ENCODE measurements at places on chromosomes 11 and 22.

GRCh38 chr11:88474655-88475054 is 137.1 kb upstream of the CTSC start:
- no peak for DNase-seq

DNA sequence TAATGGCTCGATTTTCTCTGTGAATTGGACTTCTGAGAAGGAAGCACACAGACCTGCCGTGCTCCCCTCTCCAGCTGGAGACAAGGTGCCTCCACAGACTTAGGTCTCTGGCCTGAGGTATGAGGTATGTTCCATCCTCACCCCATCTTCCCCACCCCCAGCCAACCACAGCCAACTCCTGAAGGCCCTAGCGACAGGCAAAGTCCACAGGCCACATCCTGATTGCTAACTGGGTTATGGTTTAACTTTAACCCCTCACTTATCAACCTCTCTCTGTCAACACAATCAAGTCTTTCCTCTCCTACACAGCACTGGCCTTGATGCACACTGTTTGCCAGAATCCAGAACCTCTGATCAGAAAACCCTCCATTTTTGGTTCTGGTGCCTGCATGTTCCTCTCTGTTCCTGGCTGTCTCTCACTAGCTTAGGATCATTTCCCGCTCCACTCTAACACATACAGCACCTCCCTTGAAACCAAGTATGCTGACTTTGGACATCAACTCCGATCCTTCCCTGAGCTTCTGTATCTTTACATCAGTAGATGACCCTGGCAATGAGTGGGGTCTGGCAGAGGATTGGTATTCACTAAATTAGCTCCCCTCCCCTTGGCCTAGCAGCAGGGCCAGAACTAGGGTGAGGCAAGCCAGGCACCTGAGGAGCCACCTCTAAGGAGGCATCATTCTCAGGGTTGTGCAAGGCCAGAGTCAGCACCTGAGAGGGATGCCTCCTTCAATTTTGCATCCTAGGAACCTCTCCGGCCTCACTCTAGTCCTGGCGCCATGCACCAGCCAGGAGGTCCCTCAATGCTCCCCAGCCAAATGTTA is 22.0 kb downstream of the JAML start:
- DNase-seq = no peak

- DNase-seq = no peak
These were observed 304.5 kb upstream of the B3GAT1 start for GRCh38 chr11:134716582-134716981.

DNA sequence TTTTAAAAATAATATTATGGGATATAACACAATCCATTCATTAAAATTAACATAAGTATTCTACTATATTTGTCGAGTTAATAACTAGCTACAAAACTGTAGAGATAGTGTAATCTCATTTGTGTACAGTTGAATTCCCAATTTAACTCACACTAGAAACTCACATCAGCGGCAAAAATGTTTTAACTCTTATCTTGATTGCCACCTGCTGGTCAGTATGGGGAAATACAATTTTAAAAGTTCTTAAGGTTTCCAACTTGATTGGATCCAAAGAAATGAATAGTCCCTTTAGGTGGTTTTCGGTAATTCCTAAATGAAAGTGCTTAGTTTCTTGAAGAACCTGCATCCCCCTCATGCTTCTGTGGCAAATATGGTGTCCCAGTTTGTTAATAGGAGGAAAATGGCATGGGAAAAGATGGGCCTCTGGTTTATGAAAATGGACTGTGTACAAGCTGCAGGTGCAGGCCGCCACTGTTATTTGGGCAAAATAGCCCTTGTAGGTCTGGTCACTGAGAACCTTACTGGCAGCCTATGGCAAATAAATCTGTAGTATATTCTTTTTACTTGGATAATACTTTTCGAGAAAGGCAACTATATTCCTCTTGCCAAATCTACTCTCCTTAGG is 33.7 kb upstream of the SLC17A6 start:
- DNase-seq = peak; percentile 21

DNA sequence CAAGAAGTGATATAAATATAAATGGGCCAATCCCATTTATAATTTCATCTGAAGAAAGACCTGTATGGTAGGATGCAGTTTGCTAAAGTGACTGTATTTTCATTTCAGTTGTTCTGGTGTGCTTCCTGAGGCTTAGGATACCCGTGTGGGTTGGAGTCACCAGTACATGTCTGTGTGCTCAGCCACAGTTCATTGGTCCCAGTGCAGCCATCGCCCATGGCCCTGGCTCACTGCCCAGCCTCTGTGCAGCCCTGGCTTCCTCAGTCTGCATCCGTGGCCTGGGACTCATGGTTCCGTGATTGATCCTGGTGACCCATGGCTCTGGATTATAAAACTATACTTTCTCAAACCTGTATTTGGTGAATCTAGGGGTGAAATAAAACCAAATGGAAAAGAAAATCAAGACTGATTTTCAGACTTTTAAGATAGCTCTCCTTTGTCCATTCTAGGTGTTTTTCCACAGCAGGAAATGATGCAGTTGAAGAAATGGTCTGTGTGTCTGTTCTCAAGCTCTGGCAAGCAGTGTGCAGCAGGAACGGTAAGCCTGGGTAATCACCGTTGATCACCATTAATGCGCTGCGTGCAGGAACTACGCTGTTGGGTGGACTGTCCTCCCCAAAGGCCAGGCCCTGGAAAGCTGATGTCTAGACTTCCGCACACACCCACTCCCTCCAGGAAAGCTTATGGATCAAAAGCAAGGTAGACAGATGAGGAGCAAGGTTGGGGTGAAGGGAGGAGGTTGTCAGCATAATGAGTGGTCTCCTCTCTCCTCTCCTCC is 27.2 kb downstream of the TTC12 start:
- no peak for DNase-seq

DNA sequence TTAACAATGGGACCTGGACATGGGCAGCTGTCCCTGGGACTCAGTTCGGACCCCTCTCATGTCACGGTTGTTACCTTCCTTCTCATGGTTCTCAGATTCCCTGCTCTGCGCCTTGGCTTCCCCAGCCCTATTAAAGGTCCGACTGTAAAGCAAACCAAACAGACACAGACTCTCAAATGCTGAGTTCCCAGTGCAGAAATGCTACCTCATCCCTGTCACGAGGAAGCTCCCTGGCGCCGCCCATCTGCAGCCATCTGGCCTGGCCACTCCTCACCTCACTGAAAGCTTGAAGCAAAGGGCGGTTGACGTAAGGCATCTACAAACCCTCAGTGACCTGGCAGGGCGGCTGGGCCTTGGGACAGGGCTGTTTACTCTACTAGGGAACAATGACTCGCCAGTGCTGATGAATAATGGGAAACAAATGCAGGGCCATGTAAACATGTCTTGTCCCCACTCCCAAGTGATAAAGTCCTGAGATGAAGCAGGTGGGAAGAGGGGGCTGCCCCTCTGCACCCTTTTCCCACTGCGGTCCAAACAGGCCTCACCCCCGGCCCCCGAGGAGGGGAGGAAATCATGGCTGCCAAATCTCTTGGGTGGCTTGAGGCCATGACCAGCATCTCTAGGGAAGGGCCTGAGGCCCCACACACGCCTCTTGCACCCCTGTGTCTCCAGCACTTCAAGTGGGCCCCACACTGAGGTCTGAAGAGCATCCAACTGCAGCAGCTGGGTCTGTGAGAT is 49.3 kb downstream of the SCUBE1 start:
- DNase-seq = peak; percentile 69

DNA sequence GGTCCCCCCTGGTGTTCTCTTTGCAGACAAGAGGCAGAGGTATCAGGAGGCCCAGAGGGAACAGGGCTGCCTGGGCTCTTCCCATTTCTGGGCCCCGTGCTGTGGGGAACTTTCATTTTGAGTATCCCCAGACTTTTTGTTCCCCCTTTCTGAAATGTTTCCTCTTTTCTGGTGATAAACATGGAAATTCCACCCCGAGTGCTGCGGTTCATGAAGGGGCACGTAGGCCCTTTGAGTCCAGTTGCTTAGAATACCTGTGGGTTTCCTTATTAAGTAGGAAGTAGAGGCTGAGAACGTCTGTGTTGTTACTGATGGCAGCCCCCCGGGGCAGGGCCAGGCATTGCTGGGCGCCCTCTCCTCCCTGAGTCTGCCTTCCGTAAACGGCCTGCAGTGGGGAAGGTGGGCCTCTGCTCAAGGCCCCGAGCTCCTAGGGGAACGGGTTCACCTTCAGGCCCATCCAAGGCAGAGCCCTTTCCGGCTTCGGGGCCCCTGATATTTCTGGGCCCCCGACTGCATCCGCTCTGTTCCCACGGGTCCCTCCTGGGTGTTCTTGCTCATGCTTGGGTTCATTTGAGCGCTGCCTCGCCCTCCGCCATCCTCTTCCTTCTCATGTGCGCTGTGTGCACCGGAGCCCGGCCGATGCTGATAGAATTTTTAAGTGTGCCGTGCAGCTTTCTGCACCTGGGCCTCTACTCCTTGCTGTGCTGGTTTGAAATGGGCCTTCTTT is 12.0 kb downstream of the TBC1D22A start:
- DNase-seq = no peak

- DNase-seq = no peak
These were observed 31.6 kb upstream of the A4GALT start for GRCh38 chr22:42752230-42752746.

DNA sequence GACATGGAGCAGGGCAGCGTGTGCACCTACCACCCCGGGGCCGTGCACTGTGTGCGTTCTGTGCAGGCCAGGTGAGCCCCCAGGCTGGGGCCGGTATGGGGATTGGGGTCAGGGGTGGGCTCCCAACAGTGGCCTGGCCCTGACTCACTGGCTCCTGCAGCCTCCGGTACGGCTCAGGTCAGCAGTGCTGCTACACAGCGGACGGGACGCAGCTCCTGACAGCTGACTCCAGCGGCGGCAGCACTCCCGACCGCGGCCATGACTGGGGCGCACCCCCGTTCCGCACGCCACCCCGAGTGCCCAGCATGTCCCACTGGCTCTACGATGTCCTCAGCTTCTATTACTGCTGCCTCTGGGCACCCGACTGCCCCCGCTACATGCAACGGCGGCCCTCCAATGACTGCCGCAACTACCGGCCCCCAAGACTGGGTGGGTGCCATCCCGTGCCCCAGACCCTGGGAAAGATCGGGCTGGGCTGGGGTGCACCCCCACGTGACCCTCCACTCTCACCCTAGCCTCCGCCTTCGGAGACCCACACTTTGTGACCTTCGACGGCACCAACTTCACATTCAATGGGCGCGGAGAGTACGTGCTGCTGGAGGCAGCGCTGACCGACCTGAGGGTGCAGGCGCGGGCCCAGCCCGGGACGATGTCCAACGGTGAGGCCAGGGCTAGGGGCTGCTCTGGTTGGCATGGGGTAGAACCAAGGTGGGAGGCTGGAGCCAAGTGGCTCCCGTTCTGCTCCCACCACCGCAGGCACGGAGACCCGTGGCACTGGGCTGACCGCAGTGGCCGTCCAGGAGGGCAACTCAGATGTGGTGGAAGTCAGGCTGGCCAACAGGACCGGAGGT is 4.4 kb downstream of the SUSD2 start:
- DNase-seq = no peak

GRCh38 chr11:103993507-103993906 is 42.9 kb upstream of the DDI1 start:
- no peak for DNase-seq

GRCh38 chr22:27971926-27972325 is 52.9 kb upstream of the PITPNB start:
- no peak for DNase-seq

DNA sequence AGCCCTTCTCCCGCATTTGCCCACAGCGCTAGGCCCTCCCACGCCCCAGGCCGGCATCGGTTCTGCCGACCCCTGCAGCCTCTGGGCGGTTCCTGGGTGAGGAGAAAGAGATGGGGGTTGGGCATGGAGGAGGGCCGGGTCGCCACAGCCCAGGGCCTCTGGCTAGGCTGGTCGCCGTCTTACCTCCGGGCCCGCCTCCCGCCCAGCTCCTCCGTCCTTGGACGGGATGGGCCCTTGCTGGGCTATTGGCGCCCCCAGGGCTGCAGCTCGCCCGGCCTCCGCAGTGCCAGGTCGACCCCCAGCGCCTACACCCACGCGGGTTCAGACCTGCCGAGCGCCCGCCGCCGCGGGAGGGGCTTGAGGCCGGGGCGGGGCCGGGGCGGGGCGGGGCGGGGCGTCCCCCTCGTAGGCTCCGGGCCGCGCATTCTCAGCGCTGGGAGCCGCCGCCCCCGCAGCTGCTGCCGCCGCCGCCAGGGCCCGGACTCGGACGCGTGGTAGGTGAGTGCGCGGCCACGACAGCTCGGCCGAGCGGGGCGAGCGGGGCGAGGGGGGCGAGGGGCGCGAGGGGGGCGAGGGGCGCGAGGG is at the start of gene CD151:
Gene CD151, plus strand, starts transcription at position 424 of the 585 bp plus-strand sequence. CDS start 3,118 bp downstream, outside the sequence.
- DNase-seq = peak; percentile 67

- DNase-seq = peak; percentile 29
These were observed 26.2 kb upstream of the GCAT start for GRCh38 chr22:37781434-37782059.

DNA sequence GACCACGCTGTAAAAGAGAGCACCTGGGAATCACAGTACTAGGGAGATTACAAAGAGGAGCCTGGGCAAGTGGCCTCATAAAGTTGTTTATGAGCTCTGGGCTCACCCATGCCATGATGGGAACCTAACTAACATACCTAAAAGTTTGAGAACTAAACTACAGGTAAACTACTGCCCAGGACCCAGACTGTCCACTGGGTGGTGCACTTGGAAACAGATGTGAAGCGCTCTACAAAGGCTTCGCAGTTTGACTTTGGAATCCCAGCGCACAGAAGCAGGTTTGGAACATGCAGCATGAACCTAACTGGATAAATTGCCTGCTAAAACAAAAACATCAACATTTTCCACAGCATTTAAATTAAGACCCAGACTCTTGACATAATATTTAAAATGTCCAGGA is 418.6 kb downstream of the FAM181B start:
- DNase-seq = no peak

Data from EH (cell line).